ENCODE measurements at places on chromosomes 5 and 9. TPM values are rescaled to one million over a fixed set of nuclear protein-coding genes. Genes with fewer than 3 reads are reported as not detected.

SLCO6A1 gene
- total RNA-seq, result not detected

FAM169A gene
- 92.8 TPM for total RNA-seq

RASEF gene
- total RNA-seq, result 2.8 TPM

PCDHA1 gene
- 0.71 TPM for total RNA-seq

TESK1 gene
- 23.4 TPM for total RNA-seq

MYOT gene
- total RNA-seq, result 15.9 TPM

DMAC1 gene
- total RNA-seq, result 16.5 TPM

All from camera-type eye (tissue), 1 donor.